MCF 10A (cell line): ENCODE measurements at places on chromosomes 5 and 9. TPM values are rescaled to one million over a fixed set of nuclear protein-coding genes. Genes with fewer than 3 reads are reported as not detected.

PCDHGB2 gene
- total RNA-seq: 0.61 and 0.88 TPM in 2 replicates

FCN2 gene
- total RNA-seq: not detected in 2 replicates

WDR31 gene
- 2.3 and 2.9 TPM in 2 replicates for total RNA-seq

SVEP1 gene
- total RNA-seq: 9.9 and 21.9 TPM in 2 replicates

TGFBI gene
- 623 and 892 TPM in 2 replicates for total RNA-seq

GNG10 gene
- 42.0 and 61.7 TPM in 2 replicates for total RNA-seq

ENTREP1 gene
- 0.35 and 0.74 TPM in 2 replicates for total RNA-seq

COL27A1 gene
- 1.3 and 2.9 TPM in 2 replicates for total RNA-seq
